ENCODE measurements at places on chromosomes 5 and 9.

- DNase-seq: no peak
Observed at GRCh38 chr9:97706246-97706645, 9.1 kb upstream of the XPA start.

- DNase-seq: no peak
Observed at GRCh38 chr5:94793816-94794198, 175.3 kb downstream of the SLF1 start.

- DNase-seq: no peak
Observed at GRCh38 chr9:22079873-22080341, 70.8 kb upstream of the CDKN2B start.

DNA sequence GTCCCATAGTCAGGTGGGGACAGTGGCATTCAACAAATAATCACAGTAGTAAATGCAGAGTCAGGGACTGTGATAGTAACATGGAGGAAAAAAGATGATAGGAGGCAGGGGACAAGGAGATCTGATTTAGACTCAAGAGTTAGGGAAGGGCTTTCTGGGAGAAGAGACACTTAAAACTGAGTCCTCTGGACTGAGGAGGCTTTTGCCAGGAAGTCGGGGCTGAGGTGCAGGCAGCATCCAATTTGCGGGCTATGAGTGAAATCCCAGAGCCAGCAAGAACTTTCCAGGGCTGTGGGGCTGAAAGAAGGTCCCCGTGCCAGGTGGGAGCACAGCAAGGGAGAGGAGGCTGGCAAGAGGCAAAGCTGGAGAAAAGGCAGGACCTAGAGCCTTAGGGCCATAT lies 124.1 kb downstream of the KIF4B start:
- no peak for DNase-seq

DNA sequence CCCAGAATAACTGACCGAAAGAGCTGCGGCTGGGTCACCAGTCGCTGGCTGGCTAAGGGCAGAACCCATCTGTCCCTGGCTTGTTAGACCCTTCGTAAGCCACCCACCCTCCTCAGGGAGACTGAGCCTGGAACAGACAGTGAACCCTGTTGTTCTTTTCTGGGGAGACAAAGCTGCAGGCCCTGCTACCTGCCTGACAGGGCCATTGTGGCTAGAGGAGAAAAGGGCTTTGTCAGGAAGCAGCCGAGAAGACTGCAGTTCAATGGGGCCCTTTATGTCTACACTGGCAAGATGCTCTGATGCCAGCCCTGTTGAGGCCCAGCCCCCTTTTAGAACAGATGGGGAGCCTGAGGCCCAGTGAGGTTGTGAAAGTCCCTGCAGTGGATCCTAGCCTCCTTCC lies 3.7 kb upstream of the NIPAL4 start:
- DNase-seq: no peak

DNA sequence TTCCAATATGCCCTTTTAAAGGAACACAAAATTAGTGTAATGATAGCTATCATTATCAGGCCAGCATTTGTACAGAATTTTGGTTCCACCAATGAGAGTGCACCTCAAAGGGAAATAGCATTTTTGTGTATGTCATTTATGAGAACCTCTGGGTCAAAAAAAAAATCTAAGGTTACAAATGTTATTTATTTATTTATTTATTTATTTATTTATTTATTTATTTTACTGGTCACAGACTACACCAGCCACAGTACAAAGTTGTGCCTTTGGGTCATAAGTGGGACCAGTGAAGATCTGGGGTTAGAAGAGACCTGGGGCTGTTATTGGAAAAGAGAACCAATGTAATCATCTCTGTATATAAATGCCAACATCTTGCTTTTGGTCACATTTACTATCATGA lies 523.9 kb downstream of the CETN3 start:
- DNase-seq: no peak

GRCh38 chr5:96855031-96855872 lies 21.0 kb upstream of the ERAP2 start:
- DNase-seq: no peak

- DNase-seq: no peak
Observed at GRCh38 chr9:114007991-114008666, 70.0 kb downstream of the AMBP start.

DNA sequence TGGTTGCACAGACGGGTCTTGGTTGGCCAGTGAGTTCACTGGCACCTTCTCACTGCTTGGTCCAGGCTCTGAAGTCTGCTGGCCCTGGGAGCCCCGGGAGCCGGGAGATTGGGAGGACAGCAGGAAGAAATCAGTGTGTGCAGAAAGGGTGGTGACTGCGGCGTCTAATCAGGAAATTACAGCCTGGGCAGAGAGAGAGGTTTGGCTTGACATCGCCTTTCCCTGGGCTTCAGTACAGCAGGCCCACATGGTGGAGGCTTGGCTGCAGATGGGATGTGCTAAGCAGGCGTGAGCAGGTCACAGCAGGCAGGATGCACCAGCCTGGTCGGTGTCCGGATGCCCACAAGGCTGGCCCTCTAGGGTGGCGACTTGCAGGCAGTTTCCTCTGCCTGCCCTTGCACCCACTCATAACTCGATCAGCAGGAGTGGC lies 17.2 kb downstream of the PITX1 start:
- no peak for DNase-seq

DNA sequence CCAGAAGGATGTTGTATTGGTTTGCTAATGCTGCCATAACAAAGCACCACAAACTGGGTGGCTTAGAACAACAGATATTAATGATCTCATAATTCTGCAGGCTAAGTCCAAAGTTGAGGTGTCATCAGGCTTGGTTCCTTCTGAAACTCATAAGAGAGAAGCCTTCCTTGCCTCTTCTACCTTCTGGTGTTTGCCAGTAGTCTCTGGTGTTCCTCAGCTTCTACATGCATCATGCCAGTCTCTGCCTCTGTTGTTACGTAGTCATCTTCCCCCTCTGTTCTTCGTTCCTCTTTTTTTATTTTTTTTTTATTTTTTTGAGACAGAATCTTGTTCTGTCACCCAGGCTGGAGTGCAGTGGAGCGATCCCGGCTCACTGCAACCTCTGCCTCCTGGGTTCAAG lies 61.8 kb downstream of the LRRC70 start:
- no peak for DNase-seq

GRCh38 chr5:82106756-82107155 lies 134.9 kb downstream of the ATG10 start:
- no peak for DNase-seq

Data from HEK293T (cell line).